ENCODE measurements at places on chromosomes 12 and 14.

- no peak for DNase-seq
Measured at GRCh38 chr14:67963960-67964812, 144.6 kb downstream of the RAD51B start.

DNA sequence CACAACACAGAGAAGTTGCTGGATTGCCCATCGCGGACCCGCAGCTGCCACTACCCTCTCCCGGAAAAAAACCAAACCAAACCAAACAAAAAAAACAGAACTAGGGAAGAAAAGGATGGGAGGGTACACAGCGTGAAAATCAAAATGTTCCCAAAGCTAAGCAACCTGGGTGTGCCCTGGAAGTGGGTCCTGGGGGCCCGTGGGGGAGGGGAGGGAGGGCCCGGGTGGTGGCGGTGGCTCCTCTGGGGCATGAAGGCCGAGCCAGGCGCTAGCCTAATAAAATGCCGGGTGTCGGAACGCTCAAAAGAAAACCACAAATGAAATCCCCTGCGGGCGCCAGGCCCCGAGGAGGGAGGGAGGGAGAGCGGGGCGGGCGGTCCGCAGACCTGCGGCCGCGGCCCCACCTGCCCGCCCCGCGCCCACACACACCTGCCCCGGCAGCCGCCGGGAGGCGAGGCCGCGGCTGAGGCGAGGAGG, 787 bp downstream of the HECTD4 start:
- no peak for DNase-seq

GRCh38 chr14:103501921-103502669, 20.5 kb downstream of the CKB start:
- no peak for DNase-seq

DNA sequence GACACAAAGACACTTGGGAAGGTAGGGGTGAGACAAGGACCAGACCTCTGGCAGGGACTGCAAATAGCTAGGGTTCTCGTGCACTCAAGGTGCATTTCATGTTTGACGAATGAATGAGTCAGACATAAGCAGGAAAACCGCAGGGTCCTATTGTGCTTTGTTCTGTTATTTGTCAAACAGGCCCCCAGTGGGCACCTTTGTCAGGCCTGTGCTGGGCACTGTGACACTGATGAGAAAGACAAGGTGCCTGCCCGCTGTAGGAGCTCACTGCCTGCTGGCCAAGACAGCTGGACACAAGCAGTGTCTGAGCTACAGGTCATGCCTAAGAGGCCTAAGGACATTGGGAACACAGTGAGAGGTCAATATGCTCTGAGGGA, 2.3 kb downstream of the OTUB2 start:
- no peak for DNase-seq

DNA sequence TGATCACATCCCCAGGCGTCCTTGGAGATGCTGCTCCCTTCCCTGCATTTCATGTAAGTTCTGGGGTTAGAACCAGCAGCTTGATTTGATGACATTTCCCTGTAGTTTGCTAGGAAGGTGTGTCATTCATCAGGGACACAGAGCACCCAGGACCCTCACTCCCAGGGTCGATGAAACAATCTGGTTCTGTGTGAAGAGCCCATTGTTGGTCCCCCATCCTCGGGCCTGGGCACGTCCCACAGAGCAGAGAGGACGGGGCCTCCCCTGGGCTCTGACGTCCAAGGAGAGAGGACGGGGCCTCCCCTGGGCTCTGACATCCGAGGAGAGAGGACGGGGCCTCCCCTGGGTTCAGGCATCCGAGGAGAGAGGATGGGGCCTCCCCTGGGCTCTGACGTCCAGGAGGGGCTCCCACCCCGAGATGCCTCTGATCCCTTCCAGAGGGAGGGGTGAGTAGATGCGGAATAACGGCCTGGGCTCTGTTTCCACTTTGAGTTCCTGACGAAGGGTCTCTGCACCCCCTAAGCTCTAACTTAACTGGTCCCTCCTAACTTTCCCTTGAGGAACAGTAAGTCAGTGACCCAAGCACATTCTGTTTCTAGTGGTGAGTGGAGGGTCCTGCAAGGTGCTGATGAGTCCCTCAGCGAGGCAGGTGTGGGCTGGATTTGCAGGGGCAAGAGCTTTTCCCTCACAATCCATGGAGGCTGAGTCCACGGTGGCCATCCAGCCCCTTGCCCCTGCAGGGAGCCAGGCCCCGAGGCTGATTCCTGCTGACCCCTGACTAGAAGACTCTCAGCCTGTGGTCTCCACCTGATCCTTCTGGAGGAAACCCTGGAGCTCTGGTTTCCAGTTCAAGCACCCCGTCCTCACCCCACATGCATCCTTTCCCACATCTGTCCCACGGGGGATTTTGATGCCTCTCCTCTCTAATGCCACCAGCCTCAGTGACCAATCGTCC, 35.5 kb upstream of the SFSWAP start:
- no peak for DNase-seq

All from spinal cord (tissue), 10 donors.